ENCODE measurements at places on chromosomes 1 and 21. TPM values are rescaled to one million over a fixed set of nuclear protein-coding genes. Genes with fewer than 3 reads are reported as not detected.

Gene MKNK1
- total RNA-seq: 22.7 TPM

Gene AMY1C
- not detected for total RNA-seq

Gene CHI3L1
- total RNA-seq: 394 TPM

Gene PDXK
- total RNA-seq: 52.9 TPM

Gene VCAM1
- 2.5 TPM for total RNA-seq

Gene LCE1B
- total RNA-seq: not detected

Gene KNCN
- total RNA-seq: not detected

Gene SPRR1B
- not detected for total RNA-seq

Gene NOS1AP
- 24.8 TPM for total RNA-seq

Gene APCS
- total RNA-seq: 958 TPM

Data from right lobe of liver (tissue), 6 donors.